Lung (tissue), 17 donors: ENCODE measurements at places on chromosomes 5 and 9.

DNA sequence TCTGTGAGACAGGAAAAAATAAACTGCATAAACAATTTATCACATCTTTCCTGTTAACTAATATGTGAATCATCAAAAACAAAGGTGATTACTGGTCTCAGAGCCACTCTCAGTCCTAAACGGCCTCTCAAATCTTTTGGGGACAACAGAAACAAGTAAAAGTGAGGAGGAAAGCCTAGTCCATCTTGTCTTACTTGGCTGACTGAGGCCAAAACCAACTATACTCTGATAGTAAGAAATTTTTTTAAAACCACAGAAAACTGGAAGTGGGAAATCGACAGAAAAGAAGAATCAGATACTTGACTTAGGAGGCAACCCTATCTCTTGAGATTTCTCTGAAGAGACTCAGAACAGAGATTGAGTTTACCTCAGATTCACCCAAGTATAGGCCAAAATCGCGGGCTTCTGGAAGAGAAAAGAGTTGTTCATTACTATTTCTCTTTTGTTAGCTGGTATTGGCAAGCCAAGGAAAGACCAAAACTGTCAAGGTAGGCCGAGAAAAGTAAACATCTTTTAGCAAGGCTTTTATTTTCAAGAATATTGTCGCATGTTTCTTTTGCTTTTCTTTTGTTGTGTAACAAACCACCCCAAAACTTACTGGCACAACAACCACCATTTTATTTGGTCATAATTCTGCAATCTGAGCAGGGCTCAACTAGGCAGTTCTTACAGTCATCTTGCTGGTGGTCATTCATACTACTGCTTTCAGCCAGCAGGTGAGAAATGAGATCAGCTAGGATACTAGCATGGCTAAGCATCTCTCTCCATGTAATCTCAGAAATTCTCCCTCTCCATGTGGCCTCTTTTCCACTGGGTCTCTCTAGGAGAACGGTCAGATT lies 46.1 kb downstream of the RFX3 start:
- no peak for DNase-seq

DNA sequence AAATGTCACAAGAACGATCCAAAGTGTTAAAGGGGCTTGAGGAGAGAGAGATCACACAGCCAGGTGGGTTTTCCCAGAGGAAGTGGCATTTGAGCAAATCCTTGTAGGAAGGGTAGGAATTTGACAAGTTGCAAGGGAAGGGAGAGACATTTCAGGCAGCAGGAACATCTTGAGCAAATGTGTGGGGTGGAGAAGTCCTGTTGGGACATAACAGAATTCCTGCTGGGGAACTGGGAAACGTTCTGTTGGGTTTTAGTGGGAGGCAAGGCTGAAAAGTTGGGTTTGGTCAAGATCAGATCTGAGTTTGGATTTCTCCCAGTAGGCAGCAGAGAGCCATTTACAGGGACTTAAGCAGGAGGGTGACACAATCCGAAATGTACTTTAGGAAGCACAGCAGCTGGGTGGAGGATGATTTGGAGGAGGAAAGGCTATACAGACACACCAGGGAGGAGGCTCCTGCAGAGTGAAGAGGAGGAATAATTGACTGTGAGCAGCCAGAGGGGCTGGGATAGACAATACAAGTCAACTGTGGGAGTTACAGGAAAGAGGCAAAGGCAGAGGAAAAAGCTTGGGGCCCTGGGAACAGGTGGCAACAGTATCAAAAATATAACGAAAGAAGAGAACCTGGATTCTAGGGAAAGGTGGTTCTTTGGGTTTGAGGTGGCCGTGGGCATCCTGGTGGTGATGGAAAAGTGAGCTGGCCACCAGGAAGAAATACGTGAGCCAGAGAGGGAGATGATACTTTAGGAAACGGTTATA lies 3.1 kb upstream of the ZSWIM6 start:
- DNase-seq: peak; percentile 38

- no peak for DNase-seq
Measured at GRCh38 chr9:89678396-89679015, 73.7 kb downstream of the GADD45G start.

DNA sequence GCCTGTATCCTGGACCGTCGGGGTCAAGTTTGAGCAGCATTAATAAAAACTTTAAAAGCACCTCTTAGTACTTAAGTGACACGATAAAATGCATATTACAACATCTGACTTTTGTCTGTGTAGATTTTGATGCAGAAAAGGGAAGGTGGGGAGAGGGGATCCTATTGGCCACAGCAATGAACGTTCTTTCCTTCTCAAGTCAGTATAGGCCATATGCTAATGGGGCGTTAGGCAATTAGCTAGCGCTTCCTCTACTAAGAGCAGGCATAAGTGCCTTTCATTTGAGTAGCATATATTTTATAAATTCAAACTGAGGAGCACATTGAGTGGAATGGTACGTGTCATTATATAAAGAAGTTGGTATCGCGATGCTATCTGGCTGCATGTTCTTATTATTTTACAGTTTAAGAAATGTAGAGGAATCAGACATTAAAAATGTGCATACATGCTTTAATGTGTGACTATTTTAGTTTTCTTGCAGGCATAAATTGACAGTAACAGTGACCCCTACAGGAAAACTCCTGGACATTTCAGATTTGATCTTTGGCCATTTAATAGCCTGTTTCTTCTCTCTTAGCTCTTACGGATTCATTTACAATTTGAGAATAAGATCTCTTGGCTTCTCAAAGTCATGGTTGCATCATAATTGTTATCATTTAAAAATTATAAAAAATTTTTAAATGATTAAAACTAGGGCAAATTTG lies 1.1 kb upstream of the GNA14 start:
- peak; percentile 60 for DNase-seq

DNA sequence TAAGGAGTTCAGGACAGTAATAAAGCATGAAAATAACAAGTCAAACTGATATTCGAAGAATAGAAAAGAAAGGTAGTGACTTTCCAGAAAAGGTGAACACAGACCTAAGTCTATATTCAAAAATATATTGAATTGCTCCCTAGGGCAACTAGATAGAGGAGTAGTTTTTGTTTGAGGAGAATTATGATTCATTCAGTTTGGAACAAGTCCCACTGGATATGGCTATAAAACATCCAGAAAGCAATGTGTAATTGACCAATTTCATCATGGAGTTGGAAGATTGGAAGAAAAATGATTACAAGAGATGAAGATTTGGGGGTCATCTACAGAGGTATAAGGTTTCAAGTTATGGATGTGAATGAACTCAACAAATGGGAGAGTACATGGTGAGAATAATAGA lies 117.5 kb upstream of the ZNF462 start:
- no peak for DNase-seq

DNA sequence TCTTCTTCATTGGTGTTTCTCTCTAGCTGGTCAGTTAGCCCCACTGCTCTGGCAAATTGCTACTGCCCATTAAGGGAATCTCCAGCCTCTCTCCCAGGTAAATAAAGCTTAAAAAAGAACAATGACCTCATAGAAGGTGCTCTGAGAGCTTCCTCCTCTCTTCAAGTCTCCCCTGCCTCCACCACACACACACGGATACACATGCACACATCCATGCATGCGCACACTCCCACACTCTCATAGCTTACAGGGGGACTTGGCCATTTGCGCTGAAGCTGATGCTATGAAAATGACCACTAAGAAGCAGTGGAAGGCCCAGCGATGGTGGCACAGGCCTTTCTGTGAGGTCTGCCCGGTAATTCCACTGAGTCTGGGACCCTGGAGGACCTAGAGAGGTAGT lies 250.9 kb downstream of the AOPEP start:
- no peak for DNase-seq

- no peak for DNase-seq
Measured at GRCh38 chr5:1973391-1974013, 90.8 kb upstream of the IRX4 start.

GRCh38 chr5:153006681-153007080 lies 483.8 kb upstream of the GRIA1 start:
- DNase-seq: no peak

DNA sequence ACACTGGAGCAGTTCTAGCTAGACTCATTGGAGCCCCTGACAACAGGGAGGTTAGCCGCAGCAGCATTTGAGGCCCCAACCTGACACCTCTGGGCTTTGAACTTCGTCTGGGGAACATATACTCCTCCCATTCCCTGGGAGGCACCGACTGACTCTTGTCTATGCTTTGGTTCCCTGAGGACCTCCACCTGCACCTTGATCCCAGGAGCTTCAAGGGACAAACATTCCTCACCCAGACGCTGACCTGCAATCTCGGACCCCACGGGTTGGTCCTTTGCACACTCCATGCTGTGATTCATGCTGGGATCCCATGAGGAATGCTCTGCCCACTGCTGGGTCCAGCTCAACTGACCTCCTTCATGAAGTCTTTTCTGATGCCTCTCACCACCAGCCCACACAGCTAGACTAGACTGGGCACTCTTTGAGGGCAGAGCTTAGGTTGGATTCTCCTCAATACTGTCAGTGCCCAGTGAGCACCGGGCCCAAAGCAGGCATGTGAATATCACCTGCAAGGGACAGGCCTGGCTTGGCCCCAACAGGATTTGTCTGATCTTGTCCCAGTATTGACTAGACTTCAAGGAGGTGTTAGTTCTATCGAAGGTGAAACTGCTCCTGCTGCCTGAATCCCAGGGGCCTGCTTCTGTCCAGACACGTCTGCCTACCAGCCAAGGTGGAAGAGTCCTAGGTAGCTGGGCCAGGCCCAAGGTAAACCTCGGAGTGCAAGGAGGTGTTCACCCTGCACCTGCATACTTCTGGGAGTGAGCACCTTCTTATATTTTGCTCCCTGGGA lies 51.8 kb upstream of the ZBTB43 start:
- no peak for DNase-seq

DNA sequence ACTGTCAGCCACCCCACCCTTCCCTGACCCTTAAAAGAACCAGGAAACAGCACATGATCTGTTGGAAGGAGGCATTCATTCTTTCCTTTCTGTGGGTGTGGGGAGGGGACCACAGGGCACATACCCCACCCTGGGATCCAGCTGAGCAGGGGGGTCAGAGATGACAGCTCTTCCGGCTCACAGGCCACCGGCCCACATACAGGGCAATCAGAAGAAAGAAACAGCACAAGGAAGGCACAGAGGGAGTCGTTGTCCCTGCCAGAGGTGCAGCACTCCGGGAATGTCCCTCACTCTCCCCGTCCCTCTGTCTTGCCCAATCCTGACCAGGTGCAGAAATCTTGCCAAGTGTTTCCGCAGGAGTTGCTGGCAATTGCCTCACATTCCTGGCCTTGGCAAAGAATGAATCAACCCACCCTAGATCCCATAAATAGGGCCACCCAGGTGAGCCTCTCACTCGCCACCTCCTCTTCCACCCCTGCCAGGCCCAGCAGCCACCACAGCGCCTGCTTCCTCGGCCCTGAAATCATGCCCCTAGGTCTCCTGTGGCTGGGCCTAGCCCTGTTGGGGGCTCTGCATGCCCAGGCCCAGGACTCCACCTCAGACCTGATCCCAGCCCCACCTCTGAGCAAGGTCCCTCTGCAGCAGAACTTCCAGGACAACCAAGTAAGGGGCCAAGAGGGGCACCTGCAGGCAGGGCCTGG lies at the start of gene LCN2:
LCN2 (plus strand) TSS at position 453 of the 701 bp plus-strand sequence; CDS start at position 526, 73 bp downstream.
- DNase-seq: peak; percentile 57

- DNase-seq: no peak
Measured at GRCh38 chr5:3933966-3934365, 338.3 kb downstream of the IRX1 start.

DNA sequence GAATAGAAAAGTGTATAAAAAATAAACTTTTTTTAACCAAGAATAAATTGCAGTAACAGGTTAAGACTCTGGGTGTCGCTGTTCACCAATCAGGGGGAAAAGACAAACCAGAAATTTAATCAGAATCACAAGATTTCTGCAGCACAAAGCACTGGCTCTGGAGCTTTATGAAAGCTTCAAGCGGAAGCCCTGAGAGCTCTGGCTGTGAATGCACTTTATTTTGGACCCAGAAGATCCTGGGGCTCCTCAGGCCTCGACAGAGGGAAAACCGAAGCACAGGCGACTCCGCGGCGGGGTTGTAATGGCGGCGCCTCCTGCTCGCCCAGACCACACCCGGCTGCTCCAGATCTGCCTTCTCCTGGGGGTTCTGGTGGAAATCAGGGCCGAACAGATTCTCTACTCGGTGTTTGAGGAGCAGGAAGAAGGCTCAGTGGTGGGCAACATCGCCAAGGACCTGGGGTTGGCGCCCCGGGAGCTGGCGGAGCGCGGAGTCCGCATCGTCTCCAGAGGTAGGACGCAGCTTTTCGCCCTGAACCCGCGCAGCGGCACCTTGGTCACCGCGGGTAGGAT lies at the start of gene PCDHGA4:
PCDHGA4 (plus strand) TSS at position 122 of the 570 bp plus-strand sequence; CDS start at position 209, 87 bp downstream.
- DNase-seq: no peak

DNA sequence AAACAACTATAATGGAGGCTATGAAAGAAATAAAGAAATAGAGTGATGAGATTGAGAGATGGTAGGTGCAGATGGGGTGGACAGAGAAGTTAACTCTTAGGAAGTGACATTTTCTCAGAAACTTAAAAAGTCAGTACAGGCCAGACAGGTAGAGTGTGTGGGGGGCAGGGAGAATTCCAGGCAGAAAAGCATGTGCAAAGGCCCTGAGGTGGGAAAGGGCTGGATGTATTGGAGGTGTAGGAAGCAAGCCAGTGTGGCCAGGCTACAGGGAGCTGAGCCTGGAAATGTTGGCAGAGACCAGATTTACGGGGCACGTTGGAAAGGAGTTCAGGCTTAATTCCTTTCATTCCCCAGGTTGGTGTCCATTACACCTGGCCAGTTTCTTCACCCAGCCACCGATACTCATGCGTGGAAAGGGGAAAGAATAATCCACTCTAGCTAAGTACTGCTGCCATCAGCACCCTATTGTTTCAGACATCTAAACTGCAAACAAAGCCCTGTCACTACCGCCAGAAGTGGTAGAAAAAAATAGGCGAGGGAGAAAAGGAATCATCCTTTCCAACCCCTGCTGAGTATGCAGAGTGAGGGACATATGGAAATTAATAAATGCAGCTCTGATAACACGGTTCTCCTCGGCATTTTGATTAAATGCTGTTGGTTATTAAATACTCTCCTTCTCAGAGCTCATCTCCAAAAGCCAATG lies 116.8 kb upstream of the GPR151 start:
- DNase-seq: no peak

GRCh38 chr9:127545196-127546124 lies 66.6 kb upstream of the STXBP1 start:
- peak; percentile 79 for DNase-seq

DNA sequence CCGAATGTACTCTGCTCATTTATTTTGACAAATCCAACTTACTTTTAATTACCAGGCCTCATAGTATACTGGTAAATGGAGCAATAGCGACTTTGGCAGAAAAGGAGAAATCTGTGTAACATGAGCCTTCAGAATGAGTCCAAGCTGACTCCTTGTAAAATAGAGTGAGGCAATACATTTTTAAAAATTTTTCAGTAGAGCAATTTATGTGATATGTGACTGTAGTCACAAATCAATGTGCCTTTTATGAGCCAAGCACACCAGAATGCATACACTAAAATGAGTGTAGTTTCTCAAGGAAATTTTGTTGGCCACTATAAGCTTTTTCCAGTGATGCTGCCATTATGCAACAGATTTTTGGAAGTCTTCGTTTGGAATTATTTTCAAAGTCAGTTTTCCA lies 73.8 kb downstream of the SNCAIP start:
- no peak for DNase-seq
